Fibroblast of skin of left biceps (primary cell): ENCODE measurements at places on chromosomes 3 and 15.

DNA sequence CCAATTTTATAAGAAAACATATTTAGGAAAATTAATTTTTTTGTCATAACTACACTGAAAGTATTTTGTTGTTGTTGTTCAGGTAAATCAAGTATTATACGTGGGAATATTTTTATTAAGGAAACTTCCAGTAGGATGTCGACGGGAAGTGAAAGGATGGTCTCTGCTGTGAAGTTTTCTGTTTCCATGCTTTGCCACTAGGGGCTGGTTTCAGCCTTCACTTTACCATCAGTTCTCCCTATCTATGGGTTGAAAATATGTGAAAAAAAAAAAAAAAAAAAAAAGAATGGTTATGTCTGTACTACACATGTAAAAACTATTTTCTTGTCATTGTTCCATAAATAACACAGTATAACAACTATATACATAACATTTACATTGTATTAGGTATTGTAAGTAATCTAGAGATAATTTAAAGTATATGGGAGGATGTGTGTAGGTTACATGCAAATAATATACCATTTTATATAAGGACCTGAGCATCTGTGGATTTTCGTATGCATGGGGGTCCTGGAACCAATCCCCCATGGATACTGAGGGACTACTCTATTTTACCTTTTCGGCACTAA is 136.7 kb downstream of the SMAD6 start:
- no peak for DNase-seq

GRCh38 chr15:100400996-100401395 is 59.2 kb upstream of the ADAMTS17 start:
- DNase-seq: no peak

DNA sequence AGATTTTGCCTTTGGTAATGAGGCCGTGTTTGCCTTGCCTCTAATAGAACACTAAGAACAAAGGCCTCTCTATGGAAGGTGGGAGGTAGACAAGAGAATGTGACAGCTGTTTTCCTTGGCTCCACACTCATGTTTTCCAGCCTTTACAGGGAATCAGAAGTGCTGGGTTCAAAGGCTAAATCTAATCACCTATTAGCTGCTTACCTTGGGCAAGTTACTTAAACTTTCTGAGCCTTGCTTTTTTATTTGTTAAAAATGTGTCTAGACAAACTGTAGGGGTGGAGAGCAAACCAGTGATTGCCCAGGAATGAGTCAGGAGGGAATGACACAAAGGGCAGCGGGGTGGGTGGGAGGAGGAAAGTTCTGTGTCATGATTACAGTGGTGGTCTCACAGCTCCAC is 179.0 kb downstream of the P3H2 start:
- DNase-seq: no peak

- DNase-seq: no peak
Observed at GRCh38 chr3:44252332-44252959, 10.8 kb downstream of the TOPAZ1 start.
